ENCODE measurements at places on chromosomes 2 and 18.

DNA sequence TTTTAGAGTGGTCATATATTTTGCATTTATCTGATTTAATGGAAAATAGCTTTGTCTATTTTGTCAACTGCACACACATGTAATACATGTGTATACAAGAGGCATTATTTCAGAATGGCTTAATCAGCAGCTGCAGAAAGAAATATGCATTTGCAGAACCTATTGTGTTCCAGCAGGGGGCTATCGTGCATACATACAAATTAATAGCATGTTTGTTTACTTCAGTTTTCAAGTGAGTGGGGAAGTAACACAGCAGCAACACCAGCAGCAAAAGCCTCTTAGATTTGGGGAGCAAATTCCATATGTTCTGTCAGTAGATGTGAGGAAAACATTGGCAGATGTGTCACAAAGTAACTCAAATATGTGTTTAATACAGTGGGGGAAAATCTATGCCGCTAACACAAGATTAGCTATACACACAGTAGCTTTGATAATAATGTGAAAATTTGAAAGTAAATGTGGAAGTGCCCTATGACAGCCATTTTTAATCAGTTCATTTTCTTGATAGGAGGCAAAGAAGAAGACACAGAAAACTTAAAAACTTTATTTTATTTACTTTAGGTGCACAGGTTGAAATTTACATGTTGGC is 218.1 kb downstream of the WDR7 start:
- no peaks in the 10 kb centered on the region for H3K36me3 ChIP-seq
- H3K27ac ChIP-seq = no peak overlapping the region
- DNase-seq = peak; percentile 77
- no peaks in the 10 kb centered on the region for H3K27me3 ChIP-seq
- no peak overlapping the region for H3K4me3 ChIP-seq

DNA sequence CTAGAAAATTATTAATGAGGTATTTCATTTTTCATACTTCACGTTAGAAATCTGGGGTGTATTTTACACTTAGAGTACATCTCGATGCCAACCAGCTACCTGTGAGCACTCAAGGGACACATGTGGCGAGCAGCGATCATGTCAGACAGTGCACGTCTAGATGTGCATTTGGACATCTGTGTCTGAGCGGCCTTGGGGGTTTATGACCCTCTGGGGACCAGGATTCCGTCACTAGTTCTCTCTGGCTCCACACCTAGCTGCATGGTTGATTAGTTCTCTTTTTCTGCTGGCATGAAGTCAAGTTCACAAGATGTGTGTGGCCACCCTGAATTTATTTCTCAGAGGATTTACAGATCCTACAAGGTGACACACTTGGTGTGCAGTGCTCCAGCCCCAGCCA is 192.2 kb downstream of the TSN start:
- DNase-seq = no peak
- H3K4me3 ChIP-seq = no peak overlapping the region
- H3K27me3 ChIP-seq = no peaks in the 10 kb centered on the region
- no peak overlapping the region for H3K27ac ChIP-seq
- H3K36me3 ChIP-seq = no peaks in the 10 kb centered on the region
- H3K4me1 ChIP-seq = no peaks in the 10 kb centered on the region

- H3K27me3 ChIP-seq = no peaks in the 10 kb centered on the region
- H3K27ac ChIP-seq = no peak overlapping the region
- peak; percentile 83 for DNase-seq
Measured at GRCh38 chr2:88187038-88187676, 17.0 kb downstream of the THNSL2 start.

DNA sequence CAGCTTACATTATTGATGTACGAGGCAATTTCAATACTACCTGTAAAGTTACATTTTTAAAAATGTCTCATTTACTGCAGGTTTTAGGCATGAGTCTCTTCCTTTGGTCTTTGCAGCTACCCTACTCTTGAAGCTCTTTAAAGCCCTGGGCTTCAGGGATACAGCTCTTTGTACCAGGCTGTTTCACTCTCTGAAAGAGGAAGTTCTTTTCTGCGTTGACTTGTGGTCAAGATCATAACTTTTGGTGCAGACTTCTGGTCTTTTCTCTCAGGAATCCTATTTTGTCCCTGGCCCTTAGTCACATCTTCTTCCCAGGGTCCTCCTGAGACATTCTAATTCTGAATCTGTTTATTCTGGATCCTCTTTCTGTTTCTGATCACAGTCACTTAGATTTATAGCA is 16.6 kb upstream of the HRH4 start:
- no peak overlapping the region for H3K27ac ChIP-seq
- H3K27me3 ChIP-seq = no peaks in the 10 kb centered on the region
- no peak for DNase-seq
- no peak overlapping the region for H3K4me3 ChIP-seq
- H3K4me1 ChIP-seq = no peaks in the 10 kb centered on the region

DNA sequence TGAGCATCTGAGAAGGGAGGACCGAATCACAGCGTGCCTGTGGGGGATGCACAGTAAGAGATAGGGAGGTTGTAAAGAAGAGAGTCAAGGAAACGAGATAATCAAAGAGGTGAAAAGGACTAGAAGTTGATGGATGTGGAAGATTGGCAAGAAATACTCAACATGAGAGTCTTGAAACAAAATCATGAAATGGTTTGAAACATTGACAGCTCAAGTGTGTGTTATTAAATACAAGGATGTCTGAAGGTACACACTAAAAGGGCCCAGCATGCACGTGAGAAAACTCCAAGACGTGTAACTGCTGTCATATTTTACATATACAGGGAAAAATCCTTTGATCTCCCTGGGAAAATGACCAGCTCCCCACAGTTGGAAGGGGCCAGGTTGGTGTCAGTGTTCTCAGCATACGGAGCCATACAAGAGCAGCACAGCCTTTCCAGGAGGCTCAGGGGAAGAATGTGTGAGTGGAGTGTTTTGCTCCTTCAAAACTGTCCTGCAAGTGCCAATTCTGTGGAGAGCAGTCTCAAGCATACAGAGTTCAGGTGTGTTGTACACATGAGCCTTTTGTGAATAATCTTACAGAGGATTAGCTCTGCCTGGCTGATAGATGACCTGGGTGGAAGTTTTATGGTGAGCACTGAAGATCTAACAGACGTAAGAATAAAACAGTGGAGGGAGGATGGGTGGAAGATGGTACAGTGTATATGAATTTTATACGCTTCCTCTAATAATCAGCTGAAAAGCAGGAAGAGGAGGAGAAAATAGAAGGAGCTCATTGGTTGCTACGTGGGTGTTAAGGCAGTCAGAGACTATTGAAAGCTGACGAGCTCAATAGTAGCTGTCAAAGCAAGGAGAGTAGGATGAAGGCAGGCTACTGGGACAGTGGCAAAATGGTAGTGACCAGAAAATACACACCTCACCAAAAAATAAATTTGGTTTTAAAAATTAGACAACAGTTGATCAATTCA is 126.8 kb downstream of the ATP9B start:
- H3K27ac ChIP-seq = no peak overlapping the region
- no peak overlapping the region for H3K4me3 ChIP-seq
- no peaks in the 10 kb centered on the region for H3K27me3 ChIP-seq
- DNase-seq = no peak

DNA sequence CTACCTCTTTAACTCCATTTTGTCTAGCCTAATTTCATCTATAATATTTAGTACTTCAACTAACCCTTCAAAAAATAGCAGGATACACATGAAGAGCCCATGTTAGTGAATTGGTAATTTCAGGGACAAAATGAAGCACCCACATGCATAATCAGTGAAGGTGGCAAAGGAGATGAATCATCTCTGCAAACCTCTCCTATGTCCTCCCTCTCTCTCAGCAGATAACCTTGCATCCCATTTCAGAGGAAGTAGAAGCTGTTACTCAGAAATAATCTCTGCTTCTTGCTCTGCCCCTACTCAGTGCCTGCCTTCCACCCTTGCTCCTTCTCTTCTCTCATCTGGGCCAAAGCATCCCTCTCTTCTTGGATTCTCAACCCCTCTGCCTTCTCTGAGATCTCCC is 60.2 kb upstream of the CAVIN2 start:
- H3K27me3 ChIP-seq = no peaks in the 10 kb centered on the region
- no peak for DNase-seq
- H3K27ac ChIP-seq = no peak overlapping the region
- no peak overlapping the region for H3K4me3 ChIP-seq

DNA sequence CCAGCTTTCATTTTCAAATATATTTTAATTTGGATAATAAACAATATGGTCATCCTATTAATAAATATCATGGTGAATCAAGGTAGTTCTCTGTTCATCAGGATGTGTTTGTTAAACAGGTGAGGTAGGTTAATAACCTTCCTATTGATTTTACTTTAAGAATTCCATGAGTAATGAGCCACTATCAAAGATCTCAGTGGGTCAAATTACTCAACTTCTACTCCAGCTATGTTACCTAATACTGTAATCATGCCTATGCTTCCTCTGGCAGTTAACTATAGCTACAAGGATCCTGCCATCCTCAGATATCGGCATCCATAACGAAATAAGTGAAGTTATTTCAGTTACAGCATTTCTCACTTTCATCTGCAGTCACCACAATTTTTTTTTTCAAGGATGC is 289.6 kb upstream of the SLC8A1 start:
- H3K4me3 ChIP-seq = no peak overlapping the region
- no peaks in the 10 kb centered on the region for H3K27me3 ChIP-seq
- no peak overlapping the region for H3K27ac ChIP-seq
- DNase-seq = no peak
- H3K36me3 ChIP-seq = no peaks in the 10 kb centered on the region

DNA sequence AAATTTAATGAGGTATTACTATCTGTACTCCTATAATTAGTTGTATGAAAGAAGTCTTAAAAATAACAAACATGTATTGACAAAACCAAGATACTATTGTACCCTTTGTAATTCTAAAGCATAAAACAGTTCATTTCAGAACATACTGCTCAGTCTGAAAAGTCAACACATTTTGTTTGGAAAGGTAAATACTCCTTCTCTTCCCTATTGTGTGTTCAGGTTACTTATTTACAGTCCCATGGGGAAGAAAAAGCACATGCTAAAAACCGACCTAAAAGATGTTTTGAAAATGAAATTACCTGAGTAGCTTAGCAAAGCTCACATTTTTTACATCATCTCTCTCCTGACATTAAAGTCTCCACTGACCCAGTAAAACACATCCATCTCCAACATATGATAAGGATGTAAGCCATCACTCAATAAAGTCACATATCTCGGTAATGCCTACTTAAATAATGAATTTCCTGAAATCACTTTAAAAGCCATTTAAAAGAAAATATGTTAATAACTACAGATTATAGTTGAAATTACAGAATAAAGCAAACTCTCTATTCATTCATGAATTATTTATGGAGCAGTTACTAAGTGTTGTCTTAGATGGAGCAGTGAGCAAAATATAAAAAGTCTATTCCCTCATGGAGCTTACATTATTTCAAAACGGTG is 75.6 kb upstream of the FZD5 start:
- no peak overlapping the region for H3K27ac ChIP-seq
- H3K4me1 ChIP-seq = peaks cover 25% of the 10 kb centered on the region
- no peaks in the 10 kb centered on the region for H3K27me3 ChIP-seq
- H3K36me3 ChIP-seq = no peaks in the 10 kb centered on the region
- no peak for DNase-seq

GRCh38 chr2:161625314-161625919 is 1.2 kb downstream of the SLC4A10 start:
- H3K27ac ChIP-seq = no peak overlapping the region
- peaks cover 4% of the 10 kb centered on the region for H3K4me1 ChIP-seq
- DNase-seq = no peak
- H3K4me3 ChIP-seq = no peak overlapping the region
- peaks cover 13% of the 10 kb centered on the region for H3K27me3 ChIP-seq
